ENCODE measurements at places on chromosomes 11 and 22. TPM values are rescaled to one million over a fixed set of nuclear protein-coding genes. Genes with fewer than 3 reads are reported as not detected.

DNA sequence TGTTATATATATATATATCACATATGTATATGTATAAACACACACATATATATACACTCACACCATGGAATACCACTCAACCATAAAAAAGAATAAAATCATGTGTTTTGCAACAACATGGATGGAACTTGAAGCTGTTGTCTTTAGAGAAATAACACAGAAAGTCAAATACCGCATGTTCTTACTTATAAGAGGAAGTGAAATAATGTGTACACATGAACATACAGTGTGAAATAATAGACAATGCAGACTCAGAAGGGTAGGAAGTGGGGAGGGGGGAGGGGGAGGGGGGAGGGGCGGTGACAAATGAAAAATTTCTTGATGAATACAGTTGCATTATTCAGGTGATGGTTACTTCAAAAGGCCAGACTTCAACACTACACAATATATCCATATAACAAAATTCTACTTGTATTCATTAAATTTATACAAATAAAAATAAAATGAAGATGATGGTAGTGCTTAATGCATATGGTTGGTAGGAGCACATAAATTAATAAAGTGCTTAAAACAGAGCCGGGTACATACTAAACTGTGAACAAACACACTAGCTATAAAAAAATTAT lies 5.8 kb upstream of the OR5B2 start:
- DNase-seq: no peak

- DNase-seq: no peak
These were observed 18.1 kb downstream of the LRP4 start for GRCh38 chr11:46900091-46900746.

DNA sequence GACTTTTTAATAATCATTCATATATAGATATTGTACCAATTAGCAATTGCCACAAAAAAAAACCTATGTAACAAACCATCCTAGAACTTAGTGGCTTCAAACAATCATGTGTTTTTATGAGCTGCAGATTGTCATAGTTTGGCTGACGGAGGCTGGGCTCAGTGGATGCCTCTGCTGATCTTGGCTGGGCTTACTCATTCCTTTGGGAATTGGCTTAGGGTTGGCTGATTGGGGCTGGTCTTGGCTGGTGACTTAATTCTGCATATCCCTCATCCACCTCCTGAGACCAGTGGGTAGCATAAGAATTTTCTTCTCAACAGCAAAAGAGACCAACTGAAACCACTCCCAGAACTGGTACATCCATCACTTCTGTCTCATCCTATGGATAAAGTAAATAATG lies 57.9 kb upstream of the PHF21B start:
- DNase-seq: no peak

DNA sequence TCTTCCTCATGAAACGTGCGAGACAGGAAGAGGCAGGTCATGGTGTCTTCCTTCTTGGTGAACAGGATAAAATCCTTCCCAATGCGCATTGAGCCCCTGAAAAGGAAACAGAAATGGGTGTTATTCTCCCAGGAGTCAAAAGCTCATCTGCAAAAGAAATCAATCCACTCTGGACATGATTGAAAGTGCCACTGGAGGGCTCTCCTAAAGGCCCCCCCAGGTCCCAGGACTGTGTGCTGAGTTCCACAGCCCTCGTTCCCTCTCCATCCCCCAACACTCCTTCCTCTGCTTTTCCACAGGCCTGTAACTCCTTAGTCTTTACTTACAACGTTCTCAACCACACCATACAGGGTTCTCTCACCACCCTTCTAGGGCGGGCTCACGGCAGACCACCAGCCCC lies 22.2 kb downstream of the MORC2 start:
- DNase-seq: no peak

DNA sequence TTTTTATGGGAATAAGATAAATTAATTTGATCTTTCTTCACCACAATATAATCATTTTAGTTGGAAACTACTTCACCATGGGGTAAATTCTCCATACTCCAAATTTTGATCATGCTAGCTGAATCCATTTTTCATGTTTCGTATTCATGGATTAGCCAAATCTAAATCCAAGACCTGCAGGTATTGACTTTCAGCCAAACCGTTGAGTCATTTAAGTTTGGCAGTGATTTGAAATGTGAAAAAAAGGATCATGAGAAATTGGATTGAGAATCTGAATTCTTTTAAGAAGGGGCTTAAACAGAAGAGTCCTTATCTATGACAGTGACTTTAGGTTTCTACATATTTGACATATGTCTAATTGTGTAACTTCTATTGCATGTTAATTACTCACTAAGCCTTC lies 5.3 kb downstream of the GAS2 start:
- no peak for DNase-seq

- no peak for DNase-seq
These were observed 7.7 kb upstream of the MN1 start for GRCh38 chr22:27809226-27809603.

GRCh38 chr11:45577752-45578151 lies 87.7 kb downstream of the CHST1 start:
- no peak for DNase-seq

- DNase-seq: no peak
These were observed 2.2 kb downstream of the SMCO4 start for GRCh38 chr11:93540896-93541553.

DNA sequence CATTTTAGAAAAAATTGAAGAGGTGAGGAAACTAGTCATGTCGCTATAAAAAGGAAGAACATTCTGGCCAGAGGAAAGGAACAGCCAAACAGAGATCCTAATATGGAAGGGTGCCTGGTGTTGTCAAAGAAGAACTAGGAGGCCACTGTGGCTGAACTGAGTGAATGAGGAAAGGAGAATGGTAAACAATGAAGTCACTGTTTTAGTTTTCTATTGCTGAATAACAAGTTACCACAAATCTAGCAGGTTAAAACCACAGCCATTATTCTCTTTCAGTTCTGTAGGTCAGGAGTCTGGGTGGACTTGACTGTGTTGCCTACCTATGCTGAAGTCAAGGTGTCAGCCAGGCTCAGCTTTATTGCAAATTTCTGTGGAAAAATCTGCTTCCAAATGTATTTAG lies 549.3 kb upstream of the CCDC90B start:
- no peak for DNase-seq

DNA sequence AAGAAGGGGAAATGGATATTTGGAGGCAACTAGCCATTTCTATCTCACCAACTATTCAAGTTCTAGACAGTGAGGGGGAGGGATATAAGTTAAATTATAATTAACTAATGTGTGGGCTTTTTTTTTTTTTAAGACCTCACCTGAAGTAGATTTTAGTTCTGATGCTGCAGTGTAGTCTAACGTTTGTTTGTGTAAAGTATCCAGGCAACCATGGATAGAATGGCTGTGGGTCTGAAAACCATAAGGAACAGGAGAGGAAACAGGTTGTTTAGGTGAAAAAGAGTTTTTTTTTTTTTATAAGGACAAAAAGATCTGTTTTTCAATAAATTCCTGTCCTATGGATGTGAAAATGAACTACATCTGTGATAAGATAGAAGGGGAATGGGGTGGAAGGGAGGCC lies 262.4 kb upstream of the PLET1 start:
- no peak for DNase-seq

TMPRSS4 gene
- not detected for total RNA-seq

OR5D18 gene
- total RNA-seq: not detected

GRCh38 chr11:97683733-97684132 lies 1293.9 kb downstream of the JRKL start:
- DNase-seq: no peak

DNA sequence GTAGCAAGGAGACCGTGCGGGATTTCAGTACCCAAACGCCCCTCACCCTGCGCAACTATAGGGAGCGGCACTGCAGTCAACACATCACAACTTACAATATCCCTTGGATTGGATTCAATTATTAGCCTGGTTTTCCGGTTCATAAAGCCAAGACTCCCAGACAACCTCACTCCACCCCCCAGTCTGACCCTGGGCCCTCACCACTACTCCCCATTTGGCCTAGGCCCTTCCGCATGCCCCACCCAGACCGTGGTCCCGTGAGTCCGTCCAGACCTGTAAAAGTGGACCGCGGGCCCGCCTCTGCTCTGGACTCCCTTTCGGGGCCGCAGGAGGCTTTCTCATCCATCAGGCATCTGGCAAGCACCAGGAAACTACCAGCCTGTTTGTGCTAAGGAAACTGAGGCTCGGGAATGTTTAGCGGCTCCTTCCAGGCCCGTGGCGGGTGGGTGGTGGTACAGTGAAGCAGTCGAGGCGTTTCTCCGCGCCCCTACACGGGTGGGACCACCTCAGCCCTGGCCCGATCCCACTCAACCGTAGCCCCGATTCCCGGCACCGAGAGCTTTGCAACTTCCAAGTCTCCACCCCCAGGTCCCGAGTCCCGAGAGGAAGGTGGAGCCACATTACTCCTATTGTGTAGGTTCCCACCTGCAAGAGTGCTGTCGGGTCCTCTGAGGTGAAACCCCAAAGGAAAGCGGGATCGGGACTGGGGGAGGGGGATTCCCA lies 679 bp upstream of the DPP3 start:
- no peak for DNase-seq

GRCh38 chr11:114738954-114739353 lies 60.6 kb downstream of the NXPE2 start:
- no peak for DNase-seq

DNA sequence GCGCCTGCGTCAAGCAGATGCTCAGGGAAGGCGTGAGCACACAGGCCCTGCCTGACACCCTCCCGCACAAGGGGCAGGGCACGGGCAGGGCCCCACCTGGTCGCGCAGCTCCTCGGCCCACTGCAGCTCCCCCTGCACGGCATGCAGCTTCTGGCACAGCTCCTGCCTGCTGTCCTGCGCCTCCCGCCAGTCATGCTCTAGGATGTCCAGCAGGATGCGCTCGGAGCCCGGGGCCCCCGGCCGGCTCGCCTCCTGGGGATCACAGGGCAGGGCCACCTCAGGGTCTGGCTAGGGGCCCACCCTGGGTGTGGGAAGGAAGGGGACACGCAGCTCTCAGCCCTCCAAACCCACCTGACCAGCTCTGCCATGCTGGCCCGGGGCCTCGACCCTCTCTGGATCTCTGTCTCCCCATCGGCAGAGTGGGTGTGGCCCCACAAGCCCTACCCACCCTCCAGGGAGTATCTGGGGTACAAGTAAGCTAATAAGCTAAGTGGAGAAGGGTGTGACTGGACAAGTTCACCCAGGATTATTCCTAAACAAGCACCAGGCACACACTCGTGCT lies 10.7 kb downstream of the CARD10 start:
- no peak for DNase-seq

SPI1 gene
- not detected for total RNA-seq

- no peak for DNase-seq
These were observed 537.4 kb upstream of the B3GAT1 start for GRCh38 chr11:134949121-134950090.

OR2D3 gene
- total RNA-seq: not detected

DNA sequence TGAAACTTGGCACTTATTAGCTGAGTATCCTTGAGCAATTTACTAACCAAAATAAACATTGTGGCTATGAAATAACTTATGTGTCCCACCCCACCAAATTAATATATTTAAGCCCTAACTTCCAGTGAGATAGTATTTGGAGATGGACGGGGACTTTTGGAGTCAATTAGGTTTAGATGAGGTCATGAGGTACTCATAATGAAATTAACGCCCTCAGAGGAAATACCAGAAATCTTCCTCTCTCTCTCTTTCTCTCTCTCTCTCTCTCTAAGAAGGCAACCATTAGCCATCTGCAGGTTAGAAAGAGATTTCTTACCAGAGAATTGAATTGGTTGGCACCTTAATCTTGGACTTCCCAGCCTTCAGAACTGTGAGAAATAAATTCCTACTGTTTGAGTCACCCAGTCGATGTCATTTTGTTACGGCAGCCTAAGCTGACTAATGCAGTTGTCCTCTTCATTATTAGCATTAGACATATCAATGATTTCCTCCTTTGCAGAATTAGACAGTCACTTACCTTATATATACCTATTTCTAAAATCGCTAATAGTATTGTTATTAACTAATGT lies 1284.0 kb downstream of the FAM181B start:
- no peak for DNase-seq

DNA sequence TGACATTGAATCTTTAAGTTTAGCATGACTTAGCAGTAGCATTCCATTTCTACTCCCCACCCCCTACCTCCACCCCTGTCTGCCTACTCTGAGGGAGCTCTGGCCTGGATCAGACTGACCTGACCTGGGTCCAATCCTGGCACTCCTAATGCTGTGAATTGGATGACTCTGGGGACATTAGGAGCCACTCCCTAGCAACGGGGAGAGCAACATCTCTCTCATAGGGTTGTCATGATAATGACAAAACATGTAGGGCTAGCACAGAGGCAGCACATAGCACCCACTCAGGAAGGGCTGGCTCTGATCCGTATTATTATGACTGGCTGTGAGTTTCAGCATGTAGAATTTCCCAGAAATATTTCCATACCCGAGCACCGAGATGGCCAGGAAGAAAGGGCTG lies 40.5 kb downstream of the CABIN1 start:
- DNase-seq: no peak

All from NCI-H460 (cell line).